ENCODE measurements at places on chromosomes 12 and 14. TPM values are rescaled to one million over a fixed set of nuclear protein-coding genes. Genes with fewer than 3 reads are reported as not detected.

Gene SP1
- 7.3 TPM for polyA plus RNA-seq

Gene IKZF4
- polyA plus RNA-seq, result 5.0 TPM

Gene SIVA1
- polyA plus RNA-seq, result 171 TPM

Gene KIF5A
- 58.8 TPM for polyA plus RNA-seq

Gene MVK
- polyA plus RNA-seq, result 65.5 TPM

Gene SOX5
- polyA plus RNA-seq, result 2.0 TPM

Gene CLBA1
- 27.8 TPM for polyA plus RNA-seq

Gene GNG2
- polyA plus RNA-seq, result 515 TPM

Gene KRT71
- polyA plus RNA-seq, result not detected

Gene TSPAN19
- polyA plus RNA-seq, result 4.8 TPM

Gene MEG3
- polyA plus RNA-seq, result not detected

Gene ASIC1
- polyA plus RNA-seq, result 8.0 TPM

Gene KRT3
- not detected for polyA plus RNA-seq

Gene PTPRO
- 124 TPM for polyA plus RNA-seq

Gene P2RX4
- polyA plus RNA-seq, result 5.8 TPM

Gene FLVCR2
- not detected for polyA plus RNA-seq

Gene SPIC
- polyA plus RNA-seq, result not detected

Gene KRT7
- polyA plus RNA-seq, result not detected

Gene POTEG
- not detected for polyA plus RNA-seq

Measured in neural cell (in vitro differentiated cells).